T-helper 2 cell treated with Interferon-gamma antibody and Interleukin-4, amounts not matched to agents 5 μg/mL and 100 μg/mL, for 36 hours (primary cell): ENCODE measurements at places on chromosomes 2 and 18.

DNA sequence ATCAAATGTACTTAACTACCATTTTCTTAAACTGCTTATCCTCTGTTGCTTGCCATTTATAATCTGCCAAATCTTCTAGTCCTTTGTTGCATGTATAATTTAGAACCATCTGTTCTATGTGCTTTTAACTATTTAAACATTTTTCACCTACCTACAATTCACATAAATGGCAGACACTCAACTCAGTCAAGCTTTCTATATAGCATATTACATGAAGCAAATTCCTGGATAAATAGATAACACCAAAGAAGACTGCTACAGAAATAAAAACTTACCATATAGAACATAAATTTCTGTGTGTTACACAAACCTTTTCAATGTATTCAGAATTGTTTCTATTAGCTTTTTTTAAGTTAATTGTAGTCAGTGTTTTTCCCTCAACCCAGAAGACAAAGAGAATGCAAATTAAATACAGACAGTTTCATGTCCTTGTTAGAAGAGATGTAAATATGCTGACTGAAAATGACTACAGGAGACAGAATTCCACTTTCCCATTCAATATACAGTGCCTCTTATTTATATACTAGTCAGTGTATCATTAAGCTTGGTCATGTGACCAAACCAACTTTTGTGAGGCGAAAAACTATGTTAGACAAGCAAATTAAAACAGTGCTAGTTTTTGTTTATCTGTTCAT is 2.6 kb downstream of the BAZ2B start:
- DNase-seq = no peak

DNA sequence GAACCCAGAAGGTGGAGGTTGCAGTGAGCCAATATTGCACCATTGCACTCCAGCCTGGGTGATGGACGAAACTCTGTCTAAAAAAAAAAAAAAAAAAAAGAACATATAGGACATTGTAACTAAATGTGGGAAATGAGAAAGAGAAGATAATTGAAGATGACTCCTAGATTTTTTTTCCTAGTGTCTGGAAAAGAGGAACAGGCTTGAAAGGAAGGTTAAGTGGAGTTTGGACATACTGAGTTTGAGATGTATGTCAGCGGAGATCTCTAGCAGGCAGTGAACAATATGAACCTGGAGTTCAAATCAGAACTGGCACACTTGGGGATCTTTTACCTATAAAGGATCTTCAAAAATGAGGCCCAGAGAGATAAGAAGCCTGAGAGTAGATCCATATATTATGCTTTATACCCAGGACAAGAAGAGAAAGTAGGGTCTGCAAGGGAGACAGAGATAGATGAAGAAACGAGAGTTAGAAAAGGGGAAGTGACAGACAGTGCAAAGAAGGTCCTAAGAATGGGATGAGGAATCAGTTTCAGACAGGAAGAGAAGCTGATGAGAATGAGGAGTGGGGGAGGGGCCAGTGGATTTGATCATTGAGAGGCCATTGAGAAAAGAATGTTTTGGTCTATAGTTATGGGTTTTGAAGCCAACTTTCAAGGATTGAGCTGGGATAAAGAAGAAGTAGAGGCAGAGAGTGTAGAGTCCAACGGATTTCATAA is 46.9 kb upstream of the CD28 start:
- DNase-seq = no peak

- no peak for DNase-seq
Observed at GRCh38 chr2:233303252-233303651, 4.4 kb upstream of the SAG start.

DNA sequence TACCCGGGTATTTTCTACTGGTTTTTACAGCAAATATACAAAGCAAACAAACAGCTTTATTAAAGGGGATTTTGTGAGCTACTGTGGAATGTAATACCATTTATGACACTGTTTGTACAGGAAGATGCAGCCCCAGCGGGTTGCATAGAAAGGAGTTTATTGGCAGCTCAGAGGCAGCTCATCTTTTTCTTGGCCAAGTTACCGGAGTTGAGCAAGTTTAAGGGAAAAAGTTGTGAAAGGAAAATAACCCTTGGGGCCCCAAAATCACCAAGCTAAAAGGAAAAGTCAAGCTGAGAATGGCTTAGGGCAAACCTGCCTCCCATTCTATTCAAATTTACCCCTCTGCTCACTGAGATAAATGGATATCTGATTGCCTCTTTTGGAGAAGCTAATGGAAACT is 60.8 kb downstream of the MOB4 start:
- DNase-seq = no peak

- DNase-seq = no peak
Observed at GRCh38 chr2:237745250-237745613, 53.3 kb upstream of the RBM44 start.

GRCh38 chr2:112686348-112687217 is 34.2 kb upstream of the NT5DC4 start:
- DNase-seq = no peak

DNA sequence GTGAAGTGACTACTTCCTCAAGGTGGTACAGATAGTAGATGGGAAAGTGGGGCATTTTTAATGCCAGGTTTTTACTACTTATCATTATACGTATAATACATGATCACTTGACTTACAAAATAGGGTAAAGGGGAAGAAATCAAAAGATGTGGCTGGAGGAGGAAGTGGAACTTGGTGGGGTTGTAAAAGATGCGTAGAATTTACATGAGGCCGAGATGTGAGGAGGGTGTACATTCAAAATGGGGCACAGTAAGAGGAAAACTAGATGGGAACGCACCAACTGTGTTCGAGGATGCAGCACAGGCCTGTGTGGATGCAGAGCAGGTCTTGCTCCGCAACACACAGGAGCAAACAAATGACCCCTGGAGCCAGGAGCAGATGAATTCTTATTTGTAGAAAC is 403.3 kb downstream of the TXNL1 start:
- DNase-seq = no peak

DNA sequence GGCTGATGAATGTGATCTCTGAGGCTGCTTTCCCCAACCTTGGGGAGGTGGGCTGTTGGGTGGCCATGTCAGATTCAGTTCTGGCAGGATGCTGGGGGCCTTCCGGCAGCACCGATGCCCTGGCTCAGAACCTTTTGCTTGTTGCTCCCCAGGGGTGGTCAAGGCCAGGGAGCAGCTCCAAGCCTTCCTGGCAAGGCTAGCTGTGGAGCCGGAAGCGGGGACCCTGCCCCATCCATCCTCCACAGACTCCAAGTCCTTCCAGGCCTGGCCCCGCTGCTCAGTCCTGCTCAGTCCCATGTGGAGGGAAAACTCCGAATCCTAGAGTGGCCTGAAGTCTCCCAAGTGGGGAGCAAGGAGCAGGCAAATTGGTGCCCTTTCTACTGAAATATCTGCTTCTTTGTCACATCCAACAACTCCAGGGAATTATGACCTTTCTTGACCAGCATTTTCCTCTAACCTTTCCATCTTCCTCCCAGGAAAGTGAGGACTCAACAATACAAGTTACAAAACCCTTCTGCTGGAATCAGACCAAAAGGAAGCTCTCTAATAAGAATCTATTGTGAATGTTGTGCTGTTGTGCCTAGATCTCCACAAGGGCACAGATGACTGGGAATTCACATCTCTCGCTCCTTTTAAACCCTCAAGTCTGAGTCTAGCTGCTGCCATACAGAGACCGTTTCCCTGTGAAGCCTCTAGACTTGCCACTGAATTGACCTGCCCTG is 134.0 kb downstream of the MCFD2 start:
- no peak for DNase-seq

DNA sequence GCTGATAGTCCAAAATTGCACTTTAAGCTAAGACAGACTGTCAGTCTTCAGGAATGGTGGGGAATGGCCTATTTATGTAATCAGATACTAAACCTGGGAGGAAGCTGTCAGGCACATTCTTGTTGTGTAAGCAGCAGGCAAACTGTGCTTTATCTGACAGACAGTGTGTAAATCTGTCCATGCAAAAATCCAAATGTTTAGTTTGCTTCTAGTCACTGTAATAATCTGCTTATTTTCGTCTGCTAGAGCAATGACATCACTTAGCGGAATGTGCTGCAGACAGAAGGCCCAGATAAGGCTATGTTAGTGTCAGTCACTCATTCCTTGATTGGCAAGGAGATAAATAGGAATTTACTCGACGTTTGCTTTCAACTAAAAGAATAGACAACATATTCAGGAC is 263.5 kb downstream of the ZNF407 start:
- no peak for DNase-seq

- DNase-seq = no peak
Observed at GRCh38 chr2:207352978-207353671, 176.6 kb upstream of the CREB1 start.

- DNase-seq = no peak
Observed at GRCh38 chr18:74063557-74063956, 84.1 kb downstream of the FBXO15 start.

DNA sequence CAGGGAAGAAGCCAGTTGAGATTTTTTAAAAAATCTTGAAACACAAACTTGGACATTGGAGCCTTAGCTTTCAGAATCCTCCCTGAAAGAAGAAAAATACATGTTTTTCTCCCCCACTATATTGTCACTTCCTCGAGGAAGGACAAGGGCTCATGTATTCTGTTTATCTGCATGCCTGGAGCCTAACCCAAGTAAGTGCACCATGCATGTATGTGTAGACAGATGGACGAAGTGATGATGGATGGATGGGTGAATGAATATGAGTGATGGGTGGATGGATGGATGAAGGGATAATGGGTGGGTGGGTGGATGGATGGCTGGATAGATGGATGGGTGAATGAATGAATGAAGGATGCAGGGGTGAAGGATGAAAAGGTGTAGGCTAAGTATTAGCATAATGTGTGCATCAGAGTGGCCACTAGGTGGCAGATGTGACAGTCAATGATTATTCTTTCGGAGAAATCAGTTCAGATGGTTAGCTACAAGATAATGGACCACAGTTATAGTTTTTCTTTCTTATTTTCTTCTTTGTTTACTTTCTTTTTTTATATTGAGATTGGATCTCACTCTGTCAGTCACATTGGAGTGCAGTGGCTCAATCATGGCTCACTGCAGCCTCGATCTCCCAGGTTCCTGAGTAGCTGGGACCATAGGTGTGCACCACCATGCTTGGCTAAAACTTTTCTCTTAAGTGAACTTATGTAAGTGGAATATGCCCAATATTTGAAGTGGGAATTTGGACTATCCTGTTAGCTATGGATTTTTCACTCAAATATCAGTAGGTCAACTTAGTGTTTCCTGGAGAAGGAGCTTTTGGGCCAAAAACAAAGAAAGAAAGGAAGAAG is 18.5 kb upstream of the CCDC93 start:
- DNase-seq = no peak

DNA sequence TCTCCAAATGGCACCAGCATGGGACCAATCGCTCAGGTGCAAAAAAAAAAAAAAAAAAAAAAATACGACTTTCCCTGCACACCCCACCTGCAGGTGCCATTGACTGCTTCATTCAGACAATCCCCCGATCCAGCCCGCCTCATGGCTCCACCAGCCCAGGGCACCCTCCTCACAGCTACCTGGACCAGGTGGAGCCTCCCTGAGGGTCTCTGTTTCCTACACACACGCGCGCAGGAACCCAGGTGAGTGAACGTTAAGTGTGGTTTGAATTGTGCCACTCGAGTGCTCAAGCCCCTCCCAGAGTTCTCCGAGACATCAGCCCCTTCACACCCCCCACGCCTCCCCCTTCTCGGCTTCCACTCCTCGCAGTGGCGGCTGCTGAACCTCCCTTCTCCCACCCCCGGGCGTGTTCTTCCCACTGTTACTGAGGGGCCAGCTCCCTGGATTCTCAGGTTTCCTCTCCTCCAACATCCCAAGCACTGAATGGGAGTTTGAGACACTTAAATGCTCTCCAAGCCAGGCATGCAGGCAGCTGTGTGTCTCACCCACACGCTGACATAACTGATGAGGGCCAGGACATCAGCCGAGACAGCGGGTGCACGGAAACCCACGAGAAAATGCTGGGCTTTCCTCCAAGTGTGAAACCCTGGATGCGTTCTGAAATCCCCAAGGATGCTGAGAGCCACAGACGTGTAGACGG is 88.8 kb upstream of the SNTG2 start:
- DNase-seq = no peak
